NCI-H1436 (cell line): ENCODE measurements at places on chromosomes 16 and 17.

DNA sequence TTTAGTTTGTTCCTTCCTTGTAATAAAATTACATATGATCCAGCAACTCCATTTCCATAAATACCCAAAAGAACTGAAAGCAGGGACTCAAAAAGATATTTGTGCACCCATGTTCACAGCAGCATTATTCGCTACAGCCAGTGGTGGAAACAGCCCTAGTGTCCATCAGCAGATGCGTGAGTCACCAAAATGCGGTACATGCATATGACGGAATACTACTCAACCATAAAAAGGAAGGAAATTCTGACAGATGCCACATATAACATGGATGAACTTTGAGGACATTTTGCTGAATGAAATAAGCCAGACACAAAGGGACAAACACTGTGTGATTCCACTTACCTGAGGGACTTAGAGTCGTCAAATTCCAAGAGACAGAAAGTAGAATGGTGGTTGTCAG lies 9.1 kb upstream of the SLC47A2 start:
- DNase-seq, result no peak

- peak; percentile 22 for DNase-seq
These were observed 23.2 kb downstream of the DYNC1LI2 start for GRCh38 chr16:66728117-66728787.

- no peak for DNase-seq
These were observed 68.8 kb upstream of the CREBBP start for GRCh38 chr16:3949287-3949686.

DNA sequence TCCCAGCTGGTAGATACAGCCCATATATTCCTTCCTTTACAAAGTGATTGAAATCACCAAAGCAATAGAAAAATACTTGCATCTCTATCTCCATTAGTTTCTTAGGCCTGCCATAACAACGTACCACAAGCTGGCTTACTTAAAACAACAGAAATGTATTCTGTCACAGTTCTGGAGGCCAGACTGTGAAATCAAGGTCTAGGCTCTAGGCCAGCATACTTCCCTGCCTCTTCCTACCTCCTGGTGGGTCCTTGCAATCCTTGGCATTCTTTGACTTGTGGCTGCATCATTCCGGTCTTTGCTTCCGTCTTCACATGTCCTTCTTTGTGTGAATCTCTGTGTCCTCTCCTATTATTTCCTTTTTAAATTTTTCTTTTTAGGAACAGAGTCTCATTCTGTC lies 62.5 kb downstream of the ERCC4 start:
- DNase-seq, result no peak

GRCh38 chr17:43410557-43411368 lies 12.0 kb downstream of the ARL4D start:
- no peak for DNase-seq

- DNase-seq, result peak; percentile 78
These were observed at the start of gene MYO18A for GRCh38 chr17:29180034-29180787. MYO18A (minus strand) TSS chr17:29180398; CDS start chr17:29166940, 13,458 bp downstream.

- DNase-seq, result no peak
These were observed 84.5 kb upstream of the NETO2 start for GRCh38 chr16:47228241-47228640.

DNA sequence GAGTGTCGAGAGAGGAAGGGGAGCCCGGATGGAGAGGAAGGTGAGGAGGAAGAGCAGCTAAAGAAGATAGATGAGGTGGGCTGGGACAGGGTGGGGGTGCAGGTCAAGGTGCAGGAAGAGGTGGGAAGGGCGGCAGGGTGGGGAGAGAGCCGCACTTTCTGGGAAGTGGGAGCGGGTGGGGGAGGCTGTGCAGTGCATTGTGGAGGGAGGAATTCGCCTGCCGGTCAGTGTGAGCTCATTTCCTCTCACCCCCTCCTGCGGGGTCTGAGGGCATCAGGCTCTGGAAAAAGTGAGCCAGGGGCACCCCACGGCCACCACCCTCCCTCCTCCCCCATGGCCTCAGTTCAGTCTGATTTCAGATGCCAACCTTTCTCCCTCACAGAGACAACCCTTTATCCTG lies 2.5 kb upstream of the ARHGAP23 start:
- DNase-seq, result no peak

GRCh38 chr16:69917739-69918138 lies 33.4 kb upstream of the CLEC18A start:
- no peak for DNase-seq

- DNase-seq, result no peak
These were observed 68.3 kb upstream of the TANC2 start for GRCh38 chr17:62897706-62898105.

GRCh38 chr16:86044241-86044671 lies 145.3 kb downstream of the IRF8 start:
- DNase-seq, result no peak
